LNCaP clone FGC (cell line): ENCODE measurements at places on chromosomes 7 and 10.
A peak's percentile ranks its signal among the peaks of the same experiment; 100 is the strongest.

- DNase-seq: no peak
Observed at GRCh38 chr10:87598700-87599099, 61.0 kb upstream of the PAPSS2 start.

GRCh38 chr7:28075674-28076358 is 104.8 kb downstream of the JAZF1 start:
- DNase-seq: no peak

- no peak for DNase-seq
Observed at GRCh38 chr10:128579901-128580300, 453.7 kb upstream of the MKI67 start.

GRCh38 chr10:6123532-6123931 is 34.7 kb downstream of the RBM17 start:
- DNase-seq: no peak

DNA sequence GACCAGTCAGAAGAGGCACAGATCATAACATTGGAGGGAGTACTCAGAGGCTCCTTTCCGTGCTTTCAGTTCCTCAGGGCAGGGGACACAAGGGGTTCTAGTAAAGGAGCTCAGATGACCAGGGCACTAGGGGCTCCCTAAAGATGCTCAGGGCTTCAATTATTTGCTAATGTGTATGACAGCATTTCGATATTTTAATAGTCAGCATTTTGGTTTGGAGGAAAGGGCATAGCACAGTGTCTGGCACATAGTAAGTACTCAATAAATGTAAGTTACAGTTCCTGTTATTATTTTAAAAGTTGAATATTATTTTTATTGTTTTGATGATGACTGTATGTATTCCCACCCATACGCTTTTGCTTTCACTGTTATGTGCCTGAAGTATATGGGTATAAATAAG is 260.0 kb downstream of the REEP3 start:
- no peak for DNase-seq

- DNase-seq: peak; percentile 49
Observed at GRCh38 chr10:83605783-83606630, 533.3 kb upstream of the GHITM start.

DNA sequence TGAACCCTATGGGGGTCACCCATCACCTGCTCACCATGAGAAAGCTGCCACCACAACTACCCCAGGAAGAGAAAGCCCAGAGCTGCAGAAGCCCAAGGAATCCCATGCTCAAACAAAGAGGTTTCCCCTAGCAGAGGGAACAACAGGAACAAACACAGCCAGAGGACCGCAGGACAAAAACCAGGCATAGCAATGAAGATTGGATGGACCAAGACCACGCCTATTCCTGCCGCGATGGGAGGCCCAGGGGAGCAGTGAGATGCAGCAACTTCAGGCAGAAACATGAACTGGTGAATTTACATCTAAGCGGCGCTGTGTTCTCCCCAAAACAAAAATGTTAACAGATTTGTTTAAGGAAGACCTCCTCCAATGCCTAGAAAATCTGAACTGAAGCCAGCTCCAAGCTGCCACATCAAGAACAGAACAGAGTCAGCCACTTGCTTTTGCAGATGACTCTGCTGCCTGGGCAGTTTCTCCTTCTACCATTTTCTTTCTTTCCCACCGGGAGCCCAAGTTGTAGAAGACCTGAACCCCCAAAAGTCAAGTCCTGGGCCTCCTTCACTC is 134.2 kb upstream of the NEBL start:
- no peak for DNase-seq

GRCh38 chr7:158867214-158867984 is 11.0 kb downstream of the DYNC2I1 start:
- no peak for DNase-seq

DNA sequence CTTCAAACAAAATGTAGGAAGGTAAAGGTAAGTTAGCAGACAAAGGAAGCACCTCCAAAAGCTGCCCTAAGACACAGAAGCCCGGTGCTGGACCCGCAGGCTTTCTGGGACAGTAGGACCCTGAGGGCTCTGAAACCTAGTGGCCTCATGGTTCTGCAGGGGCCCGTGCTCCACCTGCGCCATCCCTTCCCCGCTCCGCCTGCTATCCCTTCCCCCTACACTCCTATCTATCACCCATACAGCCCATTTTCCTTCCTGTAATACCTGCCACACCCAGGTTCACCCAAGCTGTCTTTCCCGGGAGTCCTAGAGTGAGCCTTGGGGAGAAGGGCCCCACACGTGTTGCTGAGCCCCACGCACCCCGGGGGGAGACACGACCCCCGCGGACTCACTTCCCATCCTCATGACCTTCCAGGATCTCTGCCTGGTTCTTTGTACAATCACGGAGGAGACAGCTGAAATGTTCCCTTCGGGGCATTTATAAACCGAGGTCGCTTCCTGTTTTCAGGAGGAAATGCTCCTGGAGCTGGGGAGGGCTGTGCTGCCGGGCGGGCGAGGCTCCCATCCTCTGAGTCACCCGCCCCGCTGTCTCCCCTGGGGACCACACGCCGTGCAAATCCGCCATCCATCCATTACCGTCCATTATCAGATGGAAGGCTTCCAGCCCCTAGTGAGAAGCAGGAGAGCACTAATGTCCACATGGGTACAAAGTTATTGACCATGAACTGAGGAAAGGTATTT is 251.7 kb upstream of the PITRM1 start:
- no peak for DNase-seq

- DNase-seq: no peak
Observed at GRCh38 chr10:125423569-125423968, 259.4 kb downstream of the TEX36 start.

DNA sequence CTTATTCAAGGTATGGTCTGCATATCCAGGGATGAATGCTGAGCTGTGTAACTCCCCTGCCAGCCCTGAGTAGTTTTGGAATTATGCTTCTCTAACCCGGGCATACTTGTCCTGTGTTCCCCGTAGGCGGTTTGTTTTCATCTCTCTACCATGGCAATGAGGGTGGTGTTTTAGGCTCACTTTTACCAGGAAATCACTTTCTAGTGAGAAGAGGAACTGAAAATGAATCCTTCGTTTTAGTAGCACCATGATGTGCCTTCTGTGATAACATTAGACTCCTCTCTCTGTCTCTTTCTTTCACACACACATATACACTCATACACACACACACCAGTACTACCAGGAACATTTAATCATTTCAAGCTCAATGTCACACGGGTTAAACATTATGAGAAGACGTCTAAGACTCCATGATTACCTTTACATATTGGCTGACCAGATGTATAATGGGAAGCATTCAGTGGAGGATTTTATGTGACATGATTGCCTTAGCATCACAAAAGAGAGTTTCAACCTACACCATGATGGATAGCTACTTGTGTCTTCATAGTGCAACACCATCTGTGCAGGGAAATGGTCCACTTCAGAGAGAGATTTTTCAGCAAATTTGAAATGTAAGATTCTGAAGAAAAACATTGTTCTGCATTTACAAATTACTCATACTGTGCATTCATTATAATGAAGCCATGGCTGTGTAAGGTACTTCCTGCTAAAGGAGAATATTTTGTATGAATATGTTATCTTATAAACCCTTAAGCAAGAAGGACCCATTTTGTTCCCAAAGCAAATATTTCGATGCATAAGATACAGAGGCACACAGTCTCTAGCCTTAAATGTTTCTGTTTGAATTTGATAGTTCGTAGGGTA is 31.0 kb upstream of the PFKP start:
- no peak for DNase-seq

DNA sequence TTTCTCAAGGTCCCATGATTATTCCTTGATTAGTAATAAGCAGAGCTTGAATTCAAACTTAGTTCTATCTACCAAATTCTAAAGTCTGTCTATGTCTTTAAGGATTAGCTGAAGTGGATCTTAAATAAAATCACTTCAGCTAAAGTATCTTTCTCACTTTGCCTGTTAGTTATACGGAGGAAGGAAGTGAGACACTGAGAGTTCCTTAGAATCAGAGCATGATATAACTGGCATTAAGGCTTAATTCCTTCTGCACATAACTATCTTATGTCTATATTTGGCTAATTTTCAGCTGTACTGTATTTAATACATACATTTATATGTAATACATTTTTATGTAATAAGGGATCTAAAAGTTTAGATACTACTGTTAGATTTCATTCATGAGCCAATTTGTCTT is 491.1 kb upstream of the GHITM start:
- no peak for DNase-seq

GRCh38 chr10:89352802-89353201 is 25.0 kb downstream of the IFIT3 start:
- DNase-seq: no peak

- DNase-seq: no peak
Observed at GRCh38 chr7:106731646-106732444, 70.9 kb upstream of the CCDC71L start.

DNA sequence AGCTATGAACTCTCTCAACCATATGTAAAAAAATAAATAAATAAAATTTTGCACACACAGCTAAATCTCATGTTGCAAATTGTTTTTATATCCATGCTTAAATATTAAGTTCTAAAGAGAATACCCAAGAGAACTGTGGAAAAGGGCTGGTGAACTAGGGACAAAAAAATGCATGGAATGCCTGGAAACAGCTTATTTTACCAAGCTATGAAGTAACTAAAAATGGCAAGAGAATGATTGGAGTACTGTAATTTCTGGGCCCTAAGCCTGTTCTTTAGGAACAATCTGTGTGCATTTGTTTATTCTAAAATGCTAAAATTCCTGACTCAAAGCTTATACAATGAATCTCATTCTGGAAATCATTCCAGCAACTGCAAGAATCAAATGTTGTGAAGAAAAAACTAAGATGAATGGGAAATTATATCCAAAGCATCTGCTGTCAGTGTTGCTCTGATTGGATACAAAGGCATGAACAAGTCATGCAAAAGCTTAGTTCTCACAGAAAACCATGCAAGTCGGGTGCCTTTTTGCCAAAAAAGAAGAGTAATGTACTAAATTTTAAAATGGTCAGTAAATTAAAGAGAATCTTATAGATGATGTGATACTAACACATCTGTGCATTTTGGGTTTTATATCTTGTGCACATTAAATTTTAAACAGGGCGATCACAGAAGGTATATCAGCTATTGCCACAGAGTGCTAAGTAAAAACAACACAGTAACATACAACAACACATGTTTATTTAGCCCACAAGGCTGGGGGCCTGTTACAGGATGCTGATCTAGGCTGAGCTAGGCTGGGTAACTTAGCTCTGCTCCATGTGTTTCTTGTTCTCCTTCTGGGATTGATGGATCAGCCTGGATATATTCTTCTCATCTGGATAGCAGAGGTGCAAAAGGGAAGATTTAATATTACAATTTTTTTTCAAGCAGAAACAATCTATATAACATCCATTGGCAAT is 453.5 kb upstream of the SEMA3A start:
- DNase-seq: no peak

GRCh38 chr7:45182856-45183710 is 25.5 kb downstream of the RAMP3 start:
- no peak for DNase-seq

- DNase-seq: peak; percentile 21
Observed at GRCh38 chr7:111089822-111090426, 1.0 kb upstream of the LRRN3 start.

GRCh38 chr10:74333174-74333573 is 182.2 kb downstream of the ADK start:
- DNase-seq: no peak

DNA sequence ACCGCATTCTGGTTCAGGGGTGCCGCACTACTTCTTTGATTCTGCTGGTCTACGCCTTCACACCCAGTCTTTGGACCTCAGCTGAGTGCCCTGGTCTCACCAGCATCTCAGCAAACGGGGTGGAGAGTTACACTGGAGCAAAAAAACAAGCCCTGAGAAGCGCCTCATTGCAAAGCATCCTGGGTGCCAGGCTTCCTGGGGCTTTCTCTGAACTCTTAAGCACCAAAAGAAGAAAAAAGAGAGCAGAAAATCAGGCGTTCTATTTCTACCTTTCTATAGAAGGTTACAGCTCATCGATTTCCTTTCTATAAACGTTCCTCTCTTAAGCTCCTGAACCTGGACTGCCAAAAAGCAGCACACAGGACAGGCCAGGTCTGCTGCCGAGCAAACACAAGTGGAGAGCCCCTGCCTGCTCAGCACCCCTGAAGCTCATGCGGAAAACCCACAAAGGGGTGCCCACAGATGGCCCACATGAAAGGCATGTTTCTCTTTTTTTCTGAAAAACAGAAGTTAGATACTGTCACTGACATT is 217.9 kb downstream of the SFMBT2 start:
- no peak for DNase-seq

DNA sequence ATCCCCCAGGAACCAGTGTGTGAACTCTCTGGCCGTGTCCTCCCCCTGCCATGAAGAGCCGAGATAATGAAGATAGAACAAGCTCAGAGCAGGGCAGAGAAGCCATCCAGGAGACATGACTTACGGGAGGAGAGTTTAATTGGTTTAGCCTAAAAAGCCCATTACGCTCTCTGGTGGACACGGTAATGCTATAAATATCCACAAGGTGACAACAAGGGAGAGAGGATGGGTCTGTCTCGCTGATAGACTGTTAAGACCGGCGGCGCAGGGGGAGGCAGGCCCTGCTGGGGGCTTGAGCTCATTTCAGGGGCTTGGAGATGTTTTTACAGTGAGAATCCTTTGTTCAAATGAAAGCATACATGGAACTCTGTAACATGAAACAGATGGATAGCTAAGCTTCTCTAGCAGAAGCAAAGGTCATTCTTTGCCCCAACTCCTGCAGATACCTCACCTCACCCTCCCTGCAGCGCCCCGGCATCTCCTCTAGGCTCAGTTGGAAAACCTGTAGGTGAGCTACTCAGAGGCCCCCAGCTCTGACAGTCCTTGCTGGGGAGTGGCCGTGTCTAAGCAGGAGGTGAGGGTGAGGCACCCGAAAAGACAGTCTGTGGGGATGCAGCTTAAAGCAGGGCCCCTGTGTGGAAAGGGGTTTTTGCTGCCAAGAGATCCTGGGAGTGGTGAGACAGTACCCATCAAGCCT is 40.8 kb upstream of the LOXL4 start:
- DNase-seq: no peak

DNA sequence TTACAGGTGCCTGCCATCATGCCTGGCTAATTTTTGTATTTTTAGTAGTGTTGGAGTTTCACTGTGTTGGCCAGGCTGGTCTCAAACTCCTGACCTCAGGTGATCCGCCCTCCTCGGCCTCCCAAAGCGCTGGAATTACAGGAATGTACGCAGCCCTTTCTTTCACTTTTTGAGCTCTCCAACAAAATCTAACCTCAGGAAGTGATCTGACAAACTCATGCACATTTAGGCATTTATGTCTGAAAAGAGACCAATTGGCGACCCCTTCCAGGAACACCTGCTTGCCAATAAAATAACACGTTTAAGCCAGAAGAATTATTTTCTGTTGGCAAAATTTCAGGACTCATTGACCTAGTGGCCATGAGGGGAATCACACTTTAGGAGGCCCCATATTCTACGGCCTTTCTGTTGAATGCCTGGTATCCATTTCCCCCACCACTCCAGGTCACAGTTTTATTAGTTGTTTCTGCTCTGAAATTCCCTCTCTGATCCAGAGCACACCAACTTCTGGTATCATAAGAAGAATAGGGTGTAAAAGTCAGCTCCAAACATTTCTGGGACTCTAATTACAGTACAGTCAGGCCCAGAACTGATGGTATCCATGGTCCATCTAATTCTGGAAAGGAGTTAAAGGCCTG is 65.8 kb upstream of the FRMD4A start:
- DNase-seq: no peak
